ENCODE measurements at places on chromosomes 16 and 17.

GRCh38 chr16:65574326-65574966 is 452.6 kb upstream of the CDH11 start:
- no peak for DNase-seq

DNA sequence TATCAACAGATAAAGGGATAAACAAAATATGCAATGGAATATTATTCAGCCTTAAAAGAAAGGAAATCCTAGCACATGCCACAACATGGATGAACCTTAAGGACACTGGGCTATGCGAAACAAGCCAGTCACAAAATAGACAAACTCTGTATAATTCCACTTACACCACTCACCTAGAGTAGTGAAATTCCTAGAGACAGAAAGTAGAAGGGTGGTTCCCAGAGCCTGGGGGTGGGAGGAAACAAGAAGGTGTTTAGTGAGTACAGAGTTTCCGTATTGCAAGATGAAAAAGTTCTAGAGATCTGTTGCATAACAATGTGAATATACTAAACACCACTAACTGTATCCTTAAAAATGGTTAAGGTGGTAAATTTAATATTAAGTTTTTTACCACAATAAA is 10.0 kb downstream of the SPOP start:
- no peak for DNase-seq

GRCh38 chr17:69878661-69879060 is 196.4 kb upstream of the KCNJ16 start:
- DNase-seq = no peak

DNA sequence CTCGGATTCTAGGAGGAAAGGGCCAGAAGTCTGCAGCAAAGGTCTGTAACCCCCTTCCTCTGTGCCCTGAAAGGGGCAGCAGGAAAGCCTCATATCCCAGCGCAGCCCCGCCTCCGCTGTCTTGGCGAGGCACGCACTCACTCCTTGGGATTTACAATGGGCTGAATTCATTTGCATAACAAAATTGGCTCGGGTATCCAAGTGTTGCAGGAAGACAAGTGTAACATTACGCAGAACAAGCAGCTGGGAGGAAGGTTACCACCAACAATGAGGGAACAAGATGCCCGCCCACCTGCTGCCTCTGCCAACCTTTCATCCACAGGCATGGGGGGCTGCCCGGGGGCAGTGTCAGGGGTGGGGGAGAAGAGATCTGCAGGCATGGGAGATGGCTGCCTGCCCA is 130.4 kb downstream of the MRM1 start:
- no peak for DNase-seq

- DNase-seq = no peak
These were observed 21.5 kb upstream of the RFFL start for GRCh38 chr17:35084987-35085386.

DNA sequence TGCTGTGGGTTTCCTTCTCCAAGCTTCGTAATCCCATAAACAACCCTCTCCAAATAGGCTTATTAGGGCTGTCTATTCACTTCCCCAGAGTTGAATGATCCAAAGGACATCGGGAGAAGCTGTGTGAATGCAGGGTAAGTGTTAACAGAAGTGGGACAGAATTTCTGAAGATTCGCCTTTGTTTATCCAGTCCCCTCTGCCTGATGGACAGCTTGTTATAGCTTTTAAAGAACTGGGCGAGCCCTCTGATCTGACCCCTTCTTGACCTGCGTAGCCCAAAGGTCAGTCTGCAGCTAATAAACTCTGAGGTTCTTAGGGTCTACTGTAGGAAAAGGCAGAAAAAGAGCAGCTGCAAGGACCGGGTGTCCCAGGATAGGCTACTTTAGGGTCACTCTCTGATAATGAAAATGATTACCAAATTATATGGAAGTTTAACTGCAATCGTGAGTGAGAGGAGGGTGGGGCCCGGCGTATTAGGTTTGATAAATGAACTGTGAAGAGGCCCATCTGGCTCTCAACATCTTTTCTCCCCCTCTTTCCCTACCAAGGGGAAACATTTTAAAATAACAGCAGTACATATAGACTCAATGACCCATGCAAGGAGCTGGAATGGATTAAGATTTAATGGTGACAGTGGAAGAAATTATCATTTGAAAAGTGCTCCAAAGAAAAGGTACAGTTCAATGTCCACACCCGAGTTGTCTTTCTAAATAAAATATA is 233.4 kb downstream of the FTO start:
- DNase-seq = no peak

GRCh38 chr16:21613361-21613760 is 14.0 kb downstream of the METTL9 start:
- no peak for DNase-seq

- DNase-seq = no peak
These were observed 4.9 kb downstream of the TRIM65 start for GRCh38 chr17:75891605-75892555.

DNA sequence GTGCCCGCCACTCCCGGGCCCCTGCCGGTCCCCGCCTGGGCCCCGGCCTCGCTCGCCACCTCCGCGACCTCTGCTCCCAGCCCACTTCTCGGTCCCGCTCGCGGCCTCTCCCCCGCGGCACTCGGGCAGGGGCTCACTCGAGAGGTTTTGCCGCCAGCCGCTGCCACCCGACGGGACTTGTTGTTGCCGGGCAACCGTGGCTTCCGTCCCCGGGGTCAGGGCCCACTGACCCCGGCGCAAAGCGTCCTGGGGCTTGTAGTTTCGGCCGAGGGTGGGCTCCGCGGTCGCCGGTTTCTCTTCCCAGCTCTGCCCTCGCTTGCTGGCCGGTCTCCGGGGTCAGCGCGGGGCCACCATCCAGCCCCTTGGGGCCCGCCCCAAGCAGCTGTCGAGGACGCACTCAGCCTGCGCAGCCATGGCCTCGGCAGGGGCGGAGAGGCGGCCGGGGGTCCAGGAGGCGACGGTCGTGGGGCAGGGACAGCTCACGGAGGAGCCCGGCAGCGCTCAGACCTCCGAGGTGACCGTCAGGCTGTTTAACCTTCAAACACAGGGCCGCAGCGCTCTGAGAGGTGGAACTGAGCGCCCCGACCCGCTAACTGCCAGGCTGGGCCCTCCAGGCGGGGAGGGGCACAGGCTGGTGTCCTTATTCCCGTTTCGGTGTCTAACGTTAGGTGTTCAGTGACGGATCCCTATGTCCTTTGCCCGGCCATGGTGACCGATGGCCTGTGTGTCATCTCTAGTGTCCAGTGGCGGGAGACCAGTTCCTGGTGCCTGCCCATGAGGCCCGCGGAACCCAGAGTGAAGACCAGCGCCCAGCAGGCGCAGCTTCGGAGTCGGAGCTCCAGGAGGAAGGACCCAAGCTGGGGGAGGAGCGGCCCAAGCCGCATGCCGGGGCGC is at the start of the genes C16orf86 and ENKD1:
Gene C16orf86 (plus strand): TSS at position 256 of the 894 bp plus-strand sequence. CDS start 157 bp downstream, at position 413.
Gene ENKD1 (minus strand): TSS at position 192 of the 894 bp plus-strand sequence. CDS start 308 bp downstream, outside the sequence.
- DNase-seq = peak; percentile 68

- no peak for DNase-seq
These were observed 9.1 kb downstream of the PTRH2 start for GRCh38 chr17:59698143-59698542.

GRCh38 chr17:13569398-13570123 is 32.2 kb downstream of the HS3ST3A1 start:
- DNase-seq = no peak

- no peak for DNase-seq
These were observed 40.1 kb downstream of the YPEL2 start for GRCh38 chr17:59371416-59372100.

- DNase-seq = no peak
These were observed 1.1 kb downstream of the NOXO1 start for GRCh38 chr16:1980030-1980769.

DNA sequence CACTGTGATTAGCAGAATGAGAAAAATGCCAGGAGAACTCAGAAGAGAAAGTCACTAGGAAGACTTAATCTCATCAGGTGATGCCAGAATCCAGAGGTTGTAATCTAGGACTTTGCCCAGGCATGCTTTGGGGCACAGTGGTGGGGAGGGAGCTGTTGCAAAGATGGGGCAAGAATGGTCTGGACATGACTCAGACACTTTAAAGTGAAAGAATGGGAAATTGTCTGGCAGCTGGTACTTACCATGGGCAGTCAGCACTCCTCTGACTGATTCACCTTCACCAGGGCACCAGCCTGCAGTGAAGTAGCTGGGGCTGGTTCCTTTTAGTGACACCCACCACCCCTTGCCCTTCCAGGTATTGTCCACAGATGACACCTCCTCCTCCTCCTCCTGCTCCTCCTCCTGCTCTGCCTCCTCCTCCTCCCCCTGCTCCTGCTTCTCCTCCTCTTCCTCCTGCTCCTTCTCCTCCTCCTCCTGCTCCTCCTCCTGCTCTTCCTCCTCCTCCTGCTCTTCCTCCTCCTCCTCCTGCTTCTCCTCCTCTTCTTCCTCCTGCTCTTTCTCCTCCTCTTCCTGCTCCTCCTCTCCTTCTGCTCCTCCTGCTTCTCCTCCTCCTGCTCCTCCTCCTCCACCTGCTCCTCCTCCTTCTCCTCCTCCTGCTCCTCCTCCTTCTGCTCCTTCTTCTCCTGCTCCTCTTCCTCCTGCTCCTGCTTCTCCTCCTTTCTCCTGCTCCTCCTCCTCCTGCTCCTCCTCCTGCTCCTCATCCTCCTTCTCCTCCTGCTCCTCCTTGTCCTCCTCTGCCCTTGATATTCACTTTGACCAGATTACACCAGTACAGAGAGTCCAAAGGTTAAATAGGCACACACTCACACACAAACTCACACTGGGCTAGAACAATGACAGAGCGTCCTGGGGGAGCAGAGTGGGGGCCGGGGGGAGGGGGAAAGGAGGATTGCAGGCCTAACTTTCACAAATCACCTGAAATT is at the start of gene CHD9NB:
Gene CHD9NB (minus strand): TSS at position 379 of the 983 bp plus-strand sequence. CDS start 8,739 bp downstream, outside the sequence.
- no peak for DNase-seq

Data from stimulated activated CD4-positive, alpha-beta T cell treated with anti-CD3 and anti-CD28 coated beads, Interleukin-15, amount 100 ng/mL, for 1 hour (primary cell).